C1 segment of cervical spinal cord (tissue), 14 donors: ENCODE measurements at places on chromosomes 12 and 14.

DNA sequence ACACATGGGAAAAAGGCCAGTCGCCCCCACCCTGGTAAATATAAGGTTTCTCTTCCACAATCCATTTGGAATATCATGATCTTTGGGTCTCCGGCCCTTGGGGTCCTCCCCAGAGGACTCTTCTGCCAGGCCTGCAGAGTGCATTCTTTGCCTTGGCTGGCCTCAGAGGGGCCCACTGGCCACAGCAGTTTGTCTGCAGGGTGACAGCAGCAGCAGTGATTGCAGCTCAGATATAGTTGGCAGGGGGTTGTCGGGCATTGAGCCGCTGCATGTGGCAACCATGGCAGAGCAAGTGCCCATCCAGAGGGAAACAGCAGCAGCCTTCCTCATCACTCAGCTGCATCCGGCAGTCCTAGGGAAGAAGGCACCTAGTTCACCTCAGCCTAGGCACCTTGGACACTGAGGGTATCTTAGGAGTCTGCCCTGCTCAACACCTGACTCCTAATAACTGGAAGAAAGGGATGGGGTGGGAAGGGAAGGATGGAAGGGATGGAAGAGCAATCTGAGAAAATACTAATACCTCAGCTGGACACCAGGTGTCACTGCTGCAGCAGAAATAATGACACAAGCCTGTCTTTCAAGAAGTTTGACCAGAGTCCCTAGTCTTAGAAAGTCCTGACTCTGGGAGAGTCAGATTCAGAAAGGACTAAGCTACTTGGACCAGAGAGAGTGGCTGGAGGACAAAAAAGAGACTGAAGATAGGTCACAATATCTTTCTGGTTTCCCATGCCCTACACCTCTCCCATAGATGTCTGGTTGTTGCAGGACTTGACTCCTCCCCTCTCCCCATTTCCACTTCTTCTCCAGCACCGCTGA lies 8.9 kb downstream of the AJUBA start:
- no peak for DNase-seq

GRCh38 chr12:15044471-15044870 lies 71.6 kb downstream of the PDE6H start:
- no peak for DNase-seq

DNA sequence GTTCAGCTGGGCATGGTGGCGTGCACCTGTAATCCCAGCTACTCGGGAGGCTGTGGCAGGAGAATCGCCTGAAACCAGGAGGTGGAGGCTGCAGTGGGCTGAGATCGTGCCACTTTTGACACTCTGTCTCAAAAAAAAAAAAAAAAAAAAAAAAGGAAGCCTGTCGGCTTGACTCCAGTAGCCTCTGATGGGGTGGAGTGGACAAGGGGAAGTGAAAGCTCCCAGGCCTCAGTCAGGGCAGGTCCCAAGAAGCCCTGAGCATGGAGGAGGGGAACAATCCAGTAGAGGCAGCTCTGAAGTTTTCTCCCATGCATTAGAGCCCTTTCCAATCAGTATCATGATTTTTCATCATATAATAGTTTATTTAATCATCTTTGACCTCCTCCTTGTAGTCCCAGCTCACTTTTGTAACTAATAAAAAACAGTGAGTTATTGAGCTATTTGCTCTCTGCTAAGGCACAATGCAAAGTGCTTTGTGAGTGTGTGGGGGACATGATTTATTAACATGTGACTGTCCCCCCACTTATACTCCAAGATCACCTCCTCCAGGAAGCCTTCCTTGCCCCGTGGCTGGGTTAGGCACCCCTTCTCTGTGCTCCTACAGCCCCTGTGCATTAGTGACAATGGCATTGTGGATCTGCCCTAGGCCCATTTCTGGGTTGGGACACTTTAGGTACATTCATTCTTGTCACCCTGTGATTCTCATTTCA lies 4.7 kb upstream of the SSH1 start:
- DNase-seq, result no peak

GRCh38 chr12:4220536-4221257 lies 52.9 kb upstream of the CCND2 start:
- DNase-seq, result no peak

- DNase-seq, result no peak
Observed at GRCh38 chr14:73784181-73784987, 67.2 kb upstream of the PTGR2 start.

DNA sequence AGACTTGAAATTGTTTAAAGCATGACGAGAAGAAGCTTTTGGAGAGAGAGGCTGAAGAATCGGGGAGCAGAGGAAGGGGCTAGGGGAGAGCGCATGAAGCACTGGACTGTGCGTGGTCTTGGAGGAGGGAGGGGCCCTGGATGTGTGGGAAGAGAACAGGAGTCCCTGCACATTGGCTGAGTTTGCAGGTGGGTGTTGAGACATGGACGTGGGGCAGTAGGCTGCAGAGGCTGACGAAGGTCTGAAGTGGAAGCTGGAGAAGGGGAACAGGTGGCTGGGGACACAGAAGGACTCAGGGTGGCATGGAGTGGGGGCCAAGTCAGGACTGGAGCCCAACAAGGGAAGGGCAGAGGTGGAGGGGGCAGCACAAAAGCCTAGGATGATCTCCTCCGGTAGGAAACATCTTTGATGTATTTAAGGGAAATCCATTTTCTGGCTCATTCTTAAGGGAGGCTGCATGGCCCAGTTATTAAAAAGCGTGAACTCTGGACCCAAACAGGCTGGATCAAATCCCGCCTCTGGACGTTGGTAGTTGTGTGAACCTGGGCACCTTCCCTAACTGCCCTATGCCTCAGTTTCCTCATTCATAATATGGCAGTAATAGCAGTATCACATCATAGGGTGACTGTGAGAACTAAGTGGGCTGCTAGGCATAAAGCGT lies 29.0 kb downstream of the ADGRD1 start:
- DNase-seq, result no peak

DNA sequence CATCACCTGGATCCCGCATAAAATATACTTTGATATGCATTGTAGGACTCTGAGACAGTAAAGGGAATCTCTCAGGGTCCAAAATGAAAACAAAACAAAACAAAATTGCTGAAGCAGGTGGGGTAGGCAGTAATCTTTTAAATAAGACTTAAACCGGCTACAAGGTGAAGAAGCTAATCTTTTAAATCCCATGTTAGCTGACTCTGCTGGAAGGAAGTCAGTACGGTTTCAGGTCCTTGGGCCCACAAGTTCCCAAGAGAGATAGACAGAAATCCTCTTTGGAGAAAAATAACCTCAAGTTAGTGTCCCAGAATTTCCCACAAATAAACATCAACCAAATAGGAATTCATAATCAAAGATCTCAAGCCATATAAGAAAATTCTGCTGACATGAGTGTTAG lies 5.0 kb upstream of the EPS8 start:
- DNase-seq, result no peak

DNA sequence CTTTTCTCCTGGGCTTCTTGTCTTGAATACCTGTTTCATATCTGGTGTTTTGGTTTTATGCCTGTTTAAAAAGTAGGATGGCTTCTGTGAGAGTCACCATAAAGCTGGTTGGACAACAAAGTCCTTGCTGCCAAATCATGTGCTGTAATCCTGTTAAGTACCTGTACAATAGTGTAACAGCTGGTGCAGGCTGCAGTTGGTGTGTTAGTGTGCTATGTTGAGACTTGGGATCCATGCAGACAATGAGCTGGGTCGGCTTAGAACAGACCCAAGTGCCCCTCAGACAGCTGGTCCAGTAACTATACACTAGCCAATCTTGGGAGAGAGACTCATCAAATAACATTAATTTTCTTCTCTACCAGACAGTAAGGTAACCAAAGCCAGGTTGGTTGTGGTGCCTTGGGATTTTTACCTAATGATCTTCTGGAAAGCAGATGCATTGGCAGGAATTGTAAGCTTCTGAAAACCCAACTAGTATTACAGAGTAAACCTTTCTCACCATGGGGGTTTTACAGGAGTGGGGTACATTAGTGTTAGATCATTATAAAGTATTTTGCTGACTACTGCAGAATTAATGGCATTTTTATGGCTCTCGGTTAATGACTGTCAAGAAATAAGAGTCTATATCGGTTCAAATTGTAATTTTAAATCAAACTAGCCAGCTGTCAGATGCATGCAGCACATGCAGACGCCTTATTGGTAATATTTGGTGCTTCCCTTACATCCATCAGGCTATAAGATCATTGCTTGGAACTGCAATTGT lies 231.2 kb downstream of the PDZRN4 start:
- no peak for DNase-seq

DNA sequence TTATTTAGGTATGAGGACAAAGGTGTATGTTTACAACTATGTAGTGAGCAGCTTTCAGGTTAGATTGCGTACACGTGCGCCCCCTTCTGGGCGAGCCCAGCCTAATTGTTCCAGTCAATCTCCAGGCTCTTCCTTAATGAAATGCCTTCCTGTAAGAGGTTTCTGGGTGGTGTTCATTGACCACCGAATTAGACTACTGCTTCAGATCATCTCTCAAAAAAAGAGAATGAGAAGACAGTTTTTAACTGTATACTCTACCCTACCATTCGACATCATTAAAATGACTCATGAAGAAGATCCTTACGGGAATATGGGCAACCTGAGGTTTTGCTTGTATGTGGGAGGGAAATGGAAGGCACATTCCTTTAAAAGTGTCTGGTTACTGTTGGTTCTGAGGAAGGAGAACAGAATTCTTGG lies 2.1 kb downstream of the LUM start:
- peak; percentile 6 for DNase-seq
